ENCODE measurements at places on chromosomes 7 and 10. TPM values are rescaled to one million over a fixed set of nuclear protein-coding genes. Genes with fewer than 3 reads are reported as not detected.
A peak's percentile ranks its signal among the peaks of the same experiment; 100 is the strongest.

DNA sequence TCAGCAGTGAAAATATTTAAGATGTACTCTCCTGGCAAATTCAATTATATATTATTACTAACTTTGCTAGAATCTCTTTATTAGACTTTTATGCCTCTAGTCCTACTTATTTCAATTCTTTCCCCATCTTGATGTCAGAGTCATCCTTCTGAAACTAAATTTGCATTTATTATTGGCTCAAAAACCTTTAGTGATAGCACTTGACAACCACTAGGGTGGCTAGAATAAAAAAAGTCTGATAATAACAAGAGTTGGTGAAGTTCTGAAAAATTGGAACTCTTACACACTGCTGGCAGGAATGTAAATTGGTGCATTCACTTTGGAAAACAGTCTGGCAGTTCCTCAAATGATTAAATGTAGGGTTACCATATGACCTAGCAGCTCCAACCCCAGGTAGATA, 73.8 kb downstream of the LSMEM1 start:
- H3K27ac ChIP-seq, result no peak overlapping the region
- no peaks in the 10 kb centered on the region for H3K36me3 ChIP-seq
- no peaks in the 10 kb centered on the region for H3K4me1 ChIP-seq
- DNase-seq, result no peak
- H3K4me3 ChIP-seq, result no peak overlapping the region

DNA sequence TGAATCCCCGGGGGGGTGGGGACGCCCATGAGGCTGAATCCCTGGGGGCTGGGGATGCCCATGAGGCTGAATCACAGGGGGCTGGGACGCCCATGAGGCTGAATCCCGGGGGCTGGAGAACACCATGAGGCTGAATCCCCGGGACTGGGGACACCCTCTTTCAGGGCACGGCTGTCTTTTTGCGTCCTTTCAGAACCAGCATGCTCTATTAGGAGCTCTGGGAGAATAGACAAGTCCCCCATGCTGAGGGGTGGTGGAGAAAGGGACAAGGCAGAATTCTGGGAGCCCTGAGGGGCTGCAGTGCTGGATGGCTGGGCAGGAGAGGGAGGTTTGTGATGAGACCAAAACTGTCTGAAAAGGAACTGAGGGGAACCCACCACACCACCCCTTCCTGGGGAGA, 257.3 kb upstream of the TCERG1L start:
- no peak overlapping the region for H3K4me3 ChIP-seq
- H3K4me1 ChIP-seq, result no peaks in the 10 kb centered on the region
- H3K36me3 ChIP-seq, result no peaks in the 10 kb centered on the region
- H3K27ac ChIP-seq, result no peak overlapping the region
- no peak for DNase-seq

GRCh38 chr10:113872139-113873030, 17.9 kb downstream of the NHLRC2 start:
- H3K27ac ChIP-seq, result no peak overlapping the region
- H3K4me1 ChIP-seq, result no peaks in the 10 kb centered on the region
- H3K27me3 ChIP-seq, result no peaks in the 10 kb centered on the region
- DNase-seq, result no peak

DNA sequence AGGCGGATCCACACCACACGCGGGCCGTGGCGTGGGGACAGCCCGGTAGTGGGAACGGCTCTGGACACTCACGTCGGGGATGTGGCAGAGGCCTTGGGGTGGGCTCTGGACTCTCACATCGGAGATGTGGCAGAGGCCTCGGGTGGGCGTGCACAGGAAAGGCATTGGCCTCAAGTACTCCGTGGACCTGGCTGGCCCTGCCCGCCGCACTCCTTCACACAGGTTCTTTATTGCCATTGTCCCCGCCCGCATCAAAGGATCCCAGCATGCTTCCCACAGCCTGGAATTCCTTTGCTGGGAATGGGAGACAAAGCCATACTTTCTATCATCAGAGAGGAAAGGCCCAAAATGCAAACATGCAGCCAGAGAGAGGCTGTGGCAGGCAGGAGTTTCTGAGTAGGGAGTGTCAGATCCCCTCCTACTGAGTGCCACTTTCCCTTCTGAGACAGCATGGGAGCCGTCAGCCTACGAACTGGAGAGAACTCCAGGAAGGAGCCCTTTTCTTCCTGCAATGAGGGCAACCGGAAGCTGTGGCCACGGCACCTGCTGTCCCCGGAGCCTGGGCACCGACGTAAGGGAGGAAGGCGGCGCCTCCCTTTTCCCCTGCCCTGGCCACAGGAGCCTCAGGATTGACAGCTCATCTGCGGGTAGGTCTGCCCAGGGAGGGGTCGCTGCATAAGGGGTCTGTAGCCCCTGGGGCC, 51.5 kb downstream of the RBM17 start:
- DNase-seq, result peak; percentile 69
- peak overlapping the region; percentile 87 for H3K4me3 ChIP-seq
- H3K4me1 ChIP-seq, result peaks cover 52% of the 10 kb centered on the region
- no peaks in the 10 kb centered on the region for H3K27me3 ChIP-seq
- no peak overlapping the region for H3K27ac ChIP-seq
- no peaks in the 10 kb centered on the region for H3K36me3 ChIP-seq

- H3K27me3 ChIP-seq, result no peaks in the 10 kb centered on the region
- no peaks in the 10 kb centered on the region for H3K4me1 ChIP-seq
- H3K27ac ChIP-seq, result no peak overlapping the region
- H3K36me3 ChIP-seq, result no peaks in the 10 kb centered on the region
- no peak overlapping the region for H3K4me3 ChIP-seq
These were observed 224.5 kb upstream of the SP8 start for GRCh38 chr7:21011153-21011552.

VIPR2 gene
- not detected for total RNA-seq

DNA sequence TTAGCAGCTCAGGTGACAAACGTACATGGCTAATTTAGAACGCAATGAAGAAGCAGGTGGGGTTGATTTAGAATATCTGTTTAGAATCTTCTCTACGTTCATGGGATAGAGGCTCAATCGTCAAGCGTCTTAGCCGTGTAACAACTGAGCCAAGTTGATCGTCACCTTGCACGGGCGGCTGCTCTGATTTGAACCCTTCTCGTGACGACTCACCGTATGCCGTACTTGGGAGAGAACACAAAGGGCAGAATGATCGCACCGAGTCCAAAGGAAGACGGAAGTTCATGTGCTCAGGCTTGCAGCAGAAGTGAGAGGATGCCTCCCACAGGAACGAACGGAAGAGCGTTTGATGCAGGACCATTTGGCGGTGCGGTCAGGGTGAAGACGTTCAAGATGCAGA, 108.3 kb upstream of the TCERG1L start:
- no peak overlapping the region for H3K4me3 ChIP-seq
- H3K36me3 ChIP-seq, result no peaks in the 10 kb centered on the region
- no peaks in the 10 kb centered on the region for H3K4me1 ChIP-seq
- no peak overlapping the region for H3K27ac ChIP-seq
- no peak for DNase-seq

GRCh38 chr7:31443457-31443856, 70.4 kb upstream of the ITPRID1 start:
- DNase-seq, result peak; percentile 0
- H3K27ac ChIP-seq, result no peak overlapping the region
- H3K4me3 ChIP-seq, result no peak overlapping the region
- no peaks in the 10 kb centered on the region for H3K36me3 ChIP-seq
- no peaks in the 10 kb centered on the region for H3K27me3 ChIP-seq
- H3K4me1 ChIP-seq, result no peaks in the 10 kb centered on the region
